Ovary (tissue), 10 donors: ENCODE measurements at places on chromosomes 5 and 9. TPM values are rescaled to one million over a fixed set of nuclear protein-coding genes. Genes with fewer than 3 reads are reported as not detected.

Gene ADAMTS13
- 3.8 TPM for polyA plus RNA-seq

DNA sequence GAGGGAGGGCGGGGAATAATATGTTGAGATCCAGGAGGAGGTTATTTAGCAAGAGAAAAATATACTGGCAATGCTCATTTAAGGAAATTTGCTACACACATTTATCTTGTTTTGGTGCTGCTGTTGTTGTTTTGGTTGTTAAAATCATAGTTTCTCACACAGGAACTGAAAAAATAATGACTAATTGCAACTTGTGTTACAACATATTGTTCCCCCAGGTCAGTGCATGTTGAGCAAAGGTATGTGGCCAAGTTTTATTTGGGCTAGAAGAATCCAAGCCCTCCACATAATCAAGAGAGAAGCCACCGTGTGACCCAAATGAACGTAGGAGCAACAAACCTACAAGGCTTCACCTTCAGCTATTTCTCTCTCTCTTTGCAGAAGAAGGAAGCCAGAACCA, 220.3 kb upstream of the DAPK1 start:
- DNase-seq = no peak

Gene NSD1
- 11.5 TPM for polyA plus RNA-seq

Gene PCDHGA4
- 1.2 TPM for polyA plus RNA-seq

DNA sequence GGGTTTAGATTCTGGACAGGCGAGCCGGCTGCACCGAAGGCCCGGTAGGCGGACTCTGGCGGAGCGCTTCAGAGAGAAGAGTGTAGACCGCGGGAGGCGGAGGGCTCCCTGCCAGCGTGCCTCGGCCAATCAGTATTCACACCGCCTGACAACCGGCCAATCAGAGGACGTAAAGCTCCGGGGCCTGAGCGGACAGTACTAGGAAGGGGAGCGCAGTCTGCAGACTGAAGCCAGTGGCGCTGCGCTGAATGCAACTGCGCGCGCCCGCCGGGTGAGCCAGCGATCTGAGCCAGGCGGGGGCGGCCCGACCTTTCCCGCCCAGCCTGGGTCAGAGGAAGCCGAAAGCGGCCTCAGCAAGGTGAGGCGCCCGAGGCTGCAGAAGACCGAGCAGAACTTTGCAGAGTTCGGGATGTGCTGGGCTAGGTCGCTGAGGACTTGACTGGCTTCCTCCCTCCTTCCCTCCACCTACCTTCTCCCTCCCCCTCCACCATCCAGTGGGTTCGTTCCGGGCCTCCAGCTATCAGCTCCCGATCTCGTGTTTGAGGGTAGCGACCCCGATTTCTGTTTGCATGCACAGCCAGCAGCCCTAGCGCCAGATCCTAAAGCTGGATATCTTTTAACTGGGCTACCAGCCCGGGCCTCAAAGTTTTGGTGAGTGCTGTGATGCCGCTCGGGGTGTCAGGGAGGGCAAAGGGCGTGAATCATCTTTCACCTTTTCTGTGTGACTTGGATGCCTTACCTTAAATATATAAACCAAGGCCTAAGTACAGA, at the start of gene DMRT2:
TSS of gene DMRT2 (plus strand) at position 233 of the 771 bp plus-strand sequence. CDS start 1,257 bp downstream, outside the sequence.
- DNase-seq = peak; percentile 36

GRCh38 chr5:140220698-140221064, 45.7 kb downstream of the CYSTM1 start:
- DNase-seq = no peak

Gene HACD4
- 4.8 TPM for polyA plus RNA-seq

DNA sequence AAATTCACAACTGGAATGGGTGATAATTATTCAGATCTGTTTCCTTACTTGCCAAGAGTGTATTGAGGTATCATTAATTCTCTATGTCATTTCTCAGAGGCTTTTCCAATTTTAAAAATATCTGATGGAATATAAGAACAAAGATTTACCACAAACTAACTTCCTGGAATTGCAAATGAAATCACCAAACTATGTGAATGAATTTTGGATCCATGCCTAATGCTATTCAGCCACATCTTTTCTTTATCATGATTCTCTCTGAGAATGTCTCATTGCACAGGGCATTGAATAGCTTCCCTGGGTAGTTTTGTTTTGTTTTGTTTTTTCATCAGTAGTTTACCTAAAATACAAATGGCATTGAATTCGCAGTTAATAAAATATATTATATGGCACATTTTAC, 146.9 kb upstream of the FBN2 start:
- DNase-seq = no peak

GRCh38 chr5:120436996-120437395, 27.1 kb upstream of the PRR16 start:
- DNase-seq = no peak

GRCh38 chr9:125227761-125228160, 13.4 kb downstream of the HSPA5 start:
- DNase-seq = no peak

Gene LHX3
- not detected for polyA plus RNA-seq

DNA sequence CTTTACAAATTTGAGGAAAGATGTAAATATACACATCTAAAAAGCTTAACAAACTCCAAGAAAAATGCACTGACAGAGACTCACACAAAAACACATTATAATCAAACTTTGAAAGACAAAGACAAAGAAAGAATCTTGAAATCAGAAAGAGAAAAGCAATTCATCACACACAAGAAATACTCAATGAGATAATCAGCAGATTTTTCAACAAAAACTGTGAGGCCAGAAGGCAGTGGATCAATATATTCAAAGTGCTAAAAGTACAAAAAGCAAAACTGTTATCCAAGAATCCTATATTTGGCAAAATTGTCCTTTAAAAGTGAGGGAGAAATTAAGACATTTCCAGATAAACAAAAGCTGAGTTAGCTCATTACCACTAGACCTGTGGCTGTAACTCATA, 6.1 kb downstream of the TPD52L3 start:
- no peak for DNase-seq

GRCh38 chr5:3341446-3342240, 254.0 kb upstream of the IRX1 start:
- no peak for DNase-seq

Gene LRRC14B
- 0.04 TPM for polyA plus RNA-seq

GRCh38 chr5:57067597-57067924, 106.3 kb upstream of the GPBP1 start:
- no peak for DNase-seq

Gene ARHGEF39
- 0.52 TPM for polyA plus RNA-seq

GRCh38 chr5:36418152-36418979, 116.7 kb upstream of the RANBP3L start:
- no peak for DNase-seq

- no peak for DNase-seq
Measured at GRCh38 chr9:137116027-137116507, 1.5 kb upstream of the DPP7 start.

Gene NPDC1
- polyA plus RNA-seq = 2.1 TPM

Gene PAPPA
- 2.9 TPM for polyA plus RNA-seq

- DNase-seq = no peak
Measured at GRCh38 chr5:402615-403359, 40.2 kb upstream of the EXOC3 start.

Gene HTR1A
- polyA plus RNA-seq = 0.10 TPM

Gene SLC45A2
- polyA plus RNA-seq = not detected

Gene IFNA21
- not detected for polyA plus RNA-seq

DNA sequence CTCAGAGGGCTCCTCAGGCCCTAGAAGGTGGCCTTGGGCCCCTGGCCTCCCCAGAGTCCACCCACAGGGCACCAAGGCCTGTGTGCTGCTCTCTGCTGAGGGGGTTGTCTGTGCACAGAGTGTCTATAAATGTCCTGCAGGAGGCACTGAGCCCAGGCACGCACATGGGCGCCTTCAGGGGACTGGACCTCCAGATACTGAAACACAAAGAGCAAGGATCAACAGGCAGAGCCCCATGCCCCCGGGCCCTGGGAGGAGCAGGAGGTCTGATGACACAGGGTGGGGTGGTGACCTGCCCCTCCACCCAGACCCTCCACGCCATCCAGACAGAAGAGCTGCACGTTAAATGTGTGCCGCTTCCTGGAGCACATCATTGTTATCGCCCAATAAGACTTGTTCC, 64.6 kb upstream of the SIMC1 start:
- no peak for DNase-seq

DNA sequence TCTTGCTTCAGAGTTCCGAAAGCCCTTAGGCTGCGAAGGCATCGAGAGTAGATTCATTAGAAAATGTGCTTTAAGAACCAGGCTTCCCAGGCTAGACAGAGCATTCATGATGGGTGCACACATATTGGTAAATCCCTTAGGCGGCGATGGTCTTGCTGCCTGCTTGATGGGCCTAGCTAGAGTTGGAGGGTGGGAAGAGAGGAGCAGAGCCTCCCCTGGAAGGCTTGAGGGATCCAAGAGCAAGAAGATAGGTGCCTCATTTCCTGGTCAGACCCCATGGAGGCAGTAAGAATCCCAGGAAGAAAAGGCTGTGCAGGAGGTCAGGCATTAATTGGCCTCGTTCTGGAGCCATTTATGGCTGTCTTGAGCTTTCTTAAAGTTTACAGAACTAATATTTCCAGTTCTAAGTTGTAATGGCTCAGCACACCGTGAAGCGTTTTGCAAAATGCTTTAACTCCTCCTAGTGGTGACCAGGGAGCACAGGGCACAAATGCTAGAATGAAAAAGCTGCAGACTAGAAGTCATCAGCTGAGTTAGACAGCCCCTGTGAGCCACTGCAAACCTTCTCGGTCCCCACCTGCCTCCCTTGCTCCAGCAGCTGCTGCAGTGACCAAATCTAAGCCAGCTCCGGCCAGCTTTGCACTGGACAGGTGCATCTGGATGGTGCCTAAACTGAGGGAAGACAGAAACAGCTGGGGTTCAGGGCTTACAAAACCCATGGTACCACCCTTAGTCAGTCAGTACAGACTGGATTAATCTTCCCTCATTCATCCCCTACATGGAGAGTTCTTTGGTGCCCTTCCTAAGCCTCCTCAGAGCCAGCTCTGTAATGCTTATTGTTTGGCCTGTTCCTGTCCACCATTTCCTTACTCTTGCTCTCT, 14.7 kb downstream of the SLC45A2 start:
- DNase-seq = no peak

Gene TAF11L10
- polyA plus RNA-seq = not detected

Gene UNC13B
- polyA plus RNA-seq = 30.2 TPM

- no peak for DNase-seq
Measured at GRCh38 chr5:105639068-105639467, 2031.7 kb downstream of the EFNA5 start.
